ENCODE measurements at places on chromosomes 7 and 10.

DNA sequence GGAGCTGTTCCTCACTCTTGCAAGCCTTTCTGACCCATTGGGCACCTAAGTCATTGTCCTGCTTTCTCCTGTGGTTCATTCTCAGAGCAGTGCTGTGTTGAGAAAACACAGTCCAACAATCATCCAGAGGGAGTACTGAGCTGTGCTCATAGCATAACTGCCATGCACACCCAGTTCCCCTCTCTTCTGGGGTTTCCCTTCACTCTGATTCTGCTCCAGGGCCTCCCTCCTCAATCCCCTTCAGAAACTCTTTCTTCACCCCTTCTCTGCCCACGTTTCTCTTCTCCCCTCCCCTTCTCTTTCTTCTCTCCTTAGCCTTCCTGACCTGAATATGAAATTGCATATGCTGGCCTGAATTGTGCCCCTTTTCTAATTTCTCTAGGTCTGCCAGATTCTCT, 155.8 kb downstream of the AOAH start:
- H3K27ac ChIP-seq, result no peak overlapping the region
- no peak for DNase-seq
- H3K27me3 ChIP-seq, result peaks cover 10% of the 10 kb centered on the region
- H3K36me3 ChIP-seq, result no peaks in the 10 kb centered on the region
- H3K4me3 ChIP-seq, result no peak overlapping the region
- no peaks in the 10 kb centered on the region for H3K4me1 ChIP-seq

DNA sequence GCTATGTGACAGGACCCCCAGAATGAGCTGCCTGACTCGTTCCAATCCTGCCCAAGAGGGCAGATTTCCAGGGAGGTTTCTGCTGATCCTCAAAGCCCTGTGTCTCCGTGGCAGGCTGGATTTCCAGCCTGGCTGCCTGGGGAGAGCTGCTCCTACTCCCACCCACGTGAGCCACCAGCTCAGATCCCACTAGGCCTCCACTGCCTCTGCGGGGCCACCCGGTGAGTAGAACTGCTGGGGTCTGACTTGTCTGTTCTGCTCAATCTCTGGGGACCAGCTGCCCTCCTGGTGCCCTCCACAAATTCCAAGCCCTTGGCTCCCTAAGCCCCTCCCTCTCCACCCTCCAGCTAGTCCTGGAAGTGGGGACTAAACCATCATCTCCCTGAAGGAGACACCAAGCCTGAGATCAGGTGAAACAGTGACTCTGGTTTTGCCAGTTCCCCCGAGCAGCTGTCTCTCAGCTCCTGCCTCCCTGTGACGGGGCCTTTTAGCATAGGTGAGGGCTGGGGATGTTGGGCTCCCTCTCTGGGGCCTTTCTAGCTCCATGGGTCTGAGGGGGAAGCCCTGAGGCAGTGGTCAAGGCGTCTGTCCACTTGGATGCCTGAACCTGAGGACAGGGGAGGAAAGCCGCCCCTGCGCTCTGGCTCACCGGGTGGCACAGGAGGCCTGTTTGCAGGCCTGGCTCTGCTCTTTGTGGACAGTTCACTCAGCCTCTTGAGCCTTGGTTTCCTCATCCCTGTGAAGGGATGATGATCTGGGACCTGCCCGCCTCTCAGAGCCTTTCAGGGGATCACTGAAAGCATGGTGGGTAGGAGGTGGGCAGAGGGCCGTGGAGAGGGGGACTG, 5.6 kb downstream of the FAM241B start:
- H3K4me3 ChIP-seq, result no peak overlapping the region
- DNase-seq, result no peak
- H3K4me1 ChIP-seq, result no peaks in the 10 kb centered on the region
- H3K27ac ChIP-seq, result no peak overlapping the region
- no peaks in the 10 kb centered on the region for H3K36me3 ChIP-seq
- H3K27me3 ChIP-seq, result peaks cover 28% of the 10 kb centered on the region

- H3K27ac ChIP-seq, result peak overlapping the region; percentile 96
- DNase-seq, result peak; percentile 43
- H3K36me3 ChIP-seq, result peaks cover 20% of the 10 kb centered on the region
- H3K4me1 ChIP-seq, result peaks cover 51% of the 10 kb centered on the region
Observed at GRCh38 chr10:32959006-32959920, 1.2 kb upstream of the ITGB1 start.

DNA sequence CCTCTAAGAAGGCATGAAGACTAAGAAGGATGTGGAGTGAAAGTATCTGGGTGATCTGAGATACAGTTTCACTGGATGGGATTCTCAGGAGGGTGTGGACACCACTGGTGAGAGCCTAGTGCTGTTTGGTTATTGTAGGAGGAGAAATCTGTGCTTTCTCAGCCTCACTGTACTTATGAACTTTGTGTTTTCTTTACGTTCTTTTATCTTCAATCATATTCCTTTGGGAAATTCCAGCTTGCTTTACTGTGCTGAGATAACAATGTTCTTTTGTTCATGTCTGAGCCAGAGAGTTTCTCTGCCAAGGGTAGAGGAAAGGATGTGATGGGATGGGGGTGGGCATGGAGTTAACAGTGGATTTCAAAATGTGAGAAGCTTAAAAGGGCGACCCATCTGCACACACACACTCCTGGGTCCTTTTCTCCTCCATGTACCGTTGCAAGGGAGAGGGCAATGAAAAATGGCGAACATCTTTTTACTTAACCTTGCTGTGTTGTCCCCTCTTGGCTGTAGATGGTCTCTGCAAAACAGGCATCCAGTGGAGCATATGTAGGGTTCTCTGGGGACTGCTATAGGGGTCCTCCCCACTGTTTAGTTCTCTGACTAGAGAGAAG, 25.0 kb upstream of the TAX1BP1 start:
- H3K27ac ChIP-seq, result no peak overlapping the region
- DNase-seq, result no peak
- no peaks in the 10 kb centered on the region for H3K4me1 ChIP-seq
- no peaks in the 10 kb centered on the region for H3K27me3 ChIP-seq

- no peaks in the 10 kb centered on the region for H3K27me3 ChIP-seq
- peaks cover 18% of the 10 kb centered on the region for H3K4me1 ChIP-seq
Observed at GRCh38 chr10:77911535-77912123, 14.9 kb downstream of the DLG5 start.

GRCh38 chr10:34187201-34187600, 627.9 kb downstream of the PARD3 start:
- no peak overlapping the region for H3K4me3 ChIP-seq
- no peaks in the 10 kb centered on the region for H3K36me3 ChIP-seq
- no peaks in the 10 kb centered on the region for H3K27me3 ChIP-seq
- H3K4me1 ChIP-seq, result no peaks in the 10 kb centered on the region
- DNase-seq, result peak; percentile 26
